Activated CD4-positive, alpha-beta memory T cell treated with anti-CD3 and anti-CD28 coated beads, Interleukin-2, amount 10 ng/mL, durations not matched to agents 7 days and 5 days (primary cell): ENCODE measurements at places on chromosomes 2 and 18.

DNA sequence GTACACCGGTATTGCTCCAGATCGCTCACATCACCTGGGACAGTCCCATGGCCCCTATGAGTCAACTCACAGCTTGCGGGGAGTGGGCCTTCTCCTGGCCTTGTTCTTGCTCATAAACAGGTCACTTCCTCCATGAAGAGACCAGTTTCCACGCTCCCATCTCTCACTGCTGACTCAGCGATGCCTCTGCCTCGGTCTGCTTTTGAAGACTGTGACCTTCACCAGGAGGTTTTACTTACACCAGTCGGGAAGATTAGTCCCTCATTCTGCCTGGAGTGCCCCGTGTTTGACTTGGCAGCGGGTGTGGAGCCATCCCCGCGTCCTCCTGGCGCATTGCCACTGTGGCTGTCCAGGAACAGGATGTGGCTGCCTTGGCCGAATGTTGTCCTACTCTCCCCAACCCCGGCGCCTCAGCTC, 159.8 kb downstream of the RHBDD1 start:
- peak; percentile 25 for DNase-seq

GRCh38 chr18:51643483-51643882, 446.0 kb upstream of the MEX3C start:
- no peak for DNase-seq

- DNase-seq = no peak
These were observed 1360.2 kb downstream of the LRP1B start for GRCh38 chr2:140770645-140771044.

GRCh38 chr2:236342951-236343350, 78.7 kb upstream of the ASB18 start:
- no peak for DNase-seq

- no peak for DNase-seq
These were observed 1239.5 kb upstream of the ZEB2 start for GRCh38 chr2:145759228-145759915.
